ENCODE measurements at places on chromosomes 7 and 10.

- no peak for DNase-seq
Observed at GRCh38 chr10:66737241-66737640, 188.6 kb upstream of the LRRTM3 start.

DNA sequence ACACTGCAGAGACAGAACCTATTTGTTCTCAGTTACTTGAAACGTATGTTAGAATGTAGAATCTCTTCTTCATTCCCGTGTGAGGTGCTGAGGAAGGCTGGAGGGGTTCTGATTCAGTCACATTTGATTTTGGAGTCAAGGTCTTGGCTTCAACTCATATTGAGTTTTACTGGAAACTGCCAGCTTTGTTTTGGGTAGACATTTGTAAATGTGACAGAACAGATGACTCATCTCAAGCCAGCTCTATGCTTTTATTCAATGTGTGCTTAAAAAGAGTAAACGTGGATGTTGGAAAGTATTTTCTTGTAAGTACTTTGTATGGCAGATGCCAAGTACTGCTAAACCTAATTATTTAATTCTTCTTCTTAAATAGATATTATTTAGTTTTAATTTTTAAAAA, 780.8 kb upstream of the C7orf33 start:
- no peak for DNase-seq

DNA sequence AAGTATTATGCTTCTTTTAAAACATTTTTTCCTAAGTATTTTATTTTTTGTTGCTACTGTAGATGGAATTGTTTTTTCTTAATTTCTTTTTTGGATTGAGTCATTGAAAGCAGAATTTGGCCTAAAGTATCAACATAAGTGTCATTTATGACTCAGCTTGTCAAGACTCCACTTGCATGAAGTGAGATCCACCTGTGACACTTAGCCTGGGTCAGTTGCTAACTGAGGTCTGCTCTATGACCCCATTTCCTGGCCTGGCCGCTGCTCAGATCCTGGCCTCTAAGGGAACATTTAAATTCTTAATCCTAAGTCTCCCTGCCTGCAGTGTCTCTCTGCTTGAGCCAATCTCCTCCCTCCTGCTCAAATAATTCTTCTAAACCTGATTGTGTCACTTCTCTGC, 35.5 kb downstream of the TMEM270 start:
- DNase-seq: no peak

DNA sequence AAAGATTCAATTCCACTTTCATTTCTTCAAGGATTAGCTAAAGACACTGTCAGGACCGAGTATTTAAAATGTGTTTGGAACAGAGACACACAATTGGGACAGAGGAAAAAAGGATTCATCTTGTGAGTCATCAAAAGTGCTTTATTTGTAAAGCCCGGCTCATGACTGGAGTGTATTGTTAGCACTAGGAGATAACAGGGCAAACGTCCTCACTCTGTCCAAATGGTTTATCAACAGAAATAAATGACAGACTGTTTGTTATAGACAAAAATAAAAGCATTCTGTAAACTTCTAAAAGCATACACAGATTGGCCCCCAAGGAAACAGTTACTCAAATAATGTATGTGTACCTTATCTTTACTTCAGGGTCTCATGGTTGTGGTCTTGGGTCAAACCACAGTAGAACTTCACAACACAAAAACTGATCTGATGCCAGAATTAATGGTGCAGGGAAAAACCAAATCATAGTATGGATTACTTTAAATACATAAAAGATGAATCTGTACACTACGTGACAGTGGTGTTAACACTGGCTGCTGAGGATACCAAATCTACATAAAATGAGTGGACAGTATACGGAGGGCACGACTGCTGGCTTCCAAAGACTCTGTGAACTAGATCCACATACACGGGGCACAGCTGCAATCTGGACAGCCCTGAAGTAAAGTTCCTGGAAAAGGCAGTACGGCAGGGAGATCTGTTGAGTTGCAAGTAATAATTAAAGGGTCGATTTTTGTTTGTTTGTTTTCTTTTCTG, 179.4 kb downstream of the PIP4K2A start:
- no peak for DNase-seq

GRCh38 chr7:155206318-155207020, 91.2 kb upstream of the INSIG1 start:
- peak; percentile 43 for DNase-seq

DNA sequence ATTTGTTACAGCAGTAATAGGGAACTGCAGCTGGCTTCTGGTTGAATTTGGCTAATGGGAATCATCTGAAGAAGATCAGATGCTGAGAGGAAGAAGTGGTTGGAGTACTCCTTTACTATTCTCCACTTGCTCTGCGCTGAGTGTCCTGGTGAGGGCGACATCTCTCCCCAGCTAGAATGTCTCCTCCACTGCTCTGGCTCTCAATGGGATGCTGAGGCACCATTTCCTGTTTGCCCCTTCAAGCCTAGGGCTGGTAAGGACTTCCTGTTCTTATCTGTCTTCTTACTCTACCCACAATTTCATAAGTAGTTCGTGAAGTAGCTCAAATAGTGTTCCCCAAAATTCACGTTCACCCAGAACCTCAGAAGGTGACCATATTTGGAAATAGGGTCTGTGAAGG, 43.2 kb upstream of the TES start:
- no peak for DNase-seq

- DNase-seq: no peak
Observed at GRCh38 chr7:3778345-3778744, 477.3 kb downstream of the SDK1 start.

DNA sequence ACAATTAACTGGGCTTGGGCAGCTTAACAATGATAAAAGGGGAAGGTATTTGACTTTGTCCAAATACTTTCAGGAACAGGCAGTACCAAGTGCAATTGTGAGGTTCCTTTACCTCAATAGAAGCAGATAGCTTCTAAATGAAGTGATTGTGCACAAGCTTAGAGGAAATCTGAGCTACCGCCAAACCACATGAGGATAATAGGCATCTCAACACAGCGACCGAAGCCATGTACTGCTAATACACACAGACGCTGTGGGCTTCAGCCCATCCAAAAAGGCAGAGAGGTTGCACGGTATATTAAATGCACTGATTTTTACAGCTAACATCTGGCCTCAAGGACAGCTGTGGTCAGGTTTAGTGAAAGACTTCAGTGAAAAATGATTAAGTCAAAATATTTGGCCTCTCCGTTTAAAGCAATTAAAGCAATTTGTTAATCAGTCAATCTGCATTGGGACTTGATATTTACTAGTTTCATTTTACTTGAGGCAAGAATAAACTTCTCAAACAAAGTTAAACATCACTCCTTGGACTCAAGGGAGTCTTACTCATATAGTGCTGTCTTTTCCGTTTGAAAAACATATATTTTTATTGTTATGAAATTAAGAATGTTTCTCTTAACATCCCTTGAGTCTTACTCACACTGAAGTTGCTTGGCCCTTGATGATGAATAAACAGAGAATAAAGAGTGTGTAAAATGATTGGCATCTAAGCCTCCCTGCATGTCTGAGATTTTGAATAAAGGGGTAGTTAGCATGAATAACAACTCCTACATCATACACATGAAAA, 306.3 kb downstream of the C7orf25 start:
- no peak for DNase-seq

- no peak for DNase-seq
Observed at GRCh38 chr7:65371468-65371867, 2.2 kb upstream of the ZNF92 start.

- no peak for DNase-seq
Observed at GRCh38 chr10:60890811-60891210, 53.2 kb downstream of the RHOBTB1 start.

GRCh38 chr7:71120096-71120495, 11.8 kb upstream of the GALNT17 start:
- no peak for DNase-seq

DNA sequence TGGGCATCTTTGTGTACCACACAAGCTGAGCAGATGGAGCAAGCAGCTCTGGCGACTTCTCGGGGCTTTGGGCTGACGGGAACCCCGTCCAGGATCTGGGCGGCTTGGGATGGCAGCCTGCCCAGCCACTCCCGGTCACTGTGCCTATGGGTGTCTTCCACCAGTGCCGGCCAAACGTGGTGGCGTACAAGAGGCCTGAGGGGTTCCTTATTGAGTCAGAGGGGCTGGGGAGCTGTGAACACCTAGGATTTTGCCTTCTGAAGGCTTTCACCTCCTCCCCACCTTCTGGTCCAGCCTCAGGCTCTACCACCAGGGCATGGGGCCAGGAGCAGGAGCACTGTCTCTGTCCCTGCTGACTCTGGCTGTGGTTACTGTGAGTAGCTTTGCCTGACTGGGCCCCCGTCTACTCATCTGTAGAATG, 71.8 kb upstream of the PPIF start:
- DNase-seq: no peak

DNA sequence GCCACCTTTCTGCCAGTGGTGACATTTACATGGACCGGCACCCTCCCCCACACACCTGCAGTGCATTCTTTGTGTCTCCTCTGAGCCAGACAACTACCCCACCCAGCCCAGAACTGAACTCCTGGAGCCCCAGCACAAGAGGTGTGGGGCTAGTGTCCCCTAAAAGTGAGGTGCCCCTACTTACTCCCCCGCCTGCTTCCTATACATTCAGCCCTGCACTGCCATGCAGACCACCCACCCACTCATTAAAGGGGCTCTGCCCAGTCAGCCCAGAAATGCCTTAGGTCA, 1.9 kb downstream of the SAP25 start:
- no peak for DNase-seq

DNA sequence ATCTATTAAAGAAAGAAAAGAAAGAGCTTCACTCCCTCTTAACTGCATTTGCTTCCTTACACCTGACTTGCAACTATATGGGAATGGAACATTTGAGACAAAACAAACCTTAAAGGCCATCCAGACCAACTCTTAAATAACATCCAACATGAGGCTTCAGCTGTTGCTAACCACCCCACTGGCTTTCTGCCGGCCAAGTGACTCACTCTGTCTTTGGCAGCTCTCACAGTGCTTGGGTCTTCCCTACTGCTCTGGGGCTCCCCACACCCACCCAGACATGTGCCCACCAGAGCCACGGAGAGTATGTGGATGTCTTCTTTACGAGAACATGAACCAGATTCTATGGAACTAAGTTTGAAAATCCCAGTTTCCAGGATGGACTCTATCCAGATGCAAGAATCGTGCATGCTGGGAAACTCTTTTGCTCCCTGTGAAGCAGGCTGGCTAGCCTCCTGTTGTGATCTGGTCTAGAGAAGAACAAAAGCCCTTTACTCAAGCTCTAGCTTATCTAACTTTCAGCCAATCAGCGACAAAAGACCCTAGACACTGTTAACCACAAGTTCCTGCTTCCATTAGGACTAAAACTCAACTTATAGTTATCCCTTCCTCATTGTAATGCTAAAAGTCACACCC, 245.7 kb downstream of the TCERG1L start:
- DNase-seq: no peak

DNA sequence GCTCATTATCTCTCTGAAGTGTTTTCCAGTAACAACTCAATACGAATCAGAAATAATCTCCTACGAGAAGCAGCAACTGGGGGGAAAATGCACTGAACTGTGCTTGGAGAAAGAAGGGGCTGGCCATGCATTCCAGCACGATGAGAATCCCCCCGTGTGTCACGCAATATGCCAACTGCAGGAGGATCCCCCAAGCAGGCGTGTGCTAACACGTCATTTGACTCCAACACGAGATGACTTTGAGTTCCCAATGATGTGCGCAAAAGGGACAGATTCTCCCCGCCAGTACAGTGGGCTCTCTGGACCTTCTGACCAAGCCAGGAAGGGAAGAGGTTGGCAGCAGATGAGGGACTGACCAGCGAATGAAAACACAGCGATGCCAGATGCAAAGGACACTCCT, 105.5 kb downstream of the KCNMA1 start:
- DNase-seq: no peak

- DNase-seq: no peak
Observed at GRCh38 chr7:48106906-48107659, 18.0 kb downstream of the UPP1 start.

- peak; percentile 57 for DNase-seq
Observed at GRCh38 chr7:105215182-105215581, 173.5 kb downstream of the SRPK2 start.

GRCh38 chr7:156665101-156665500, 24.5 kb downstream of the RNF32 start:
- DNase-seq: no peak

DNA sequence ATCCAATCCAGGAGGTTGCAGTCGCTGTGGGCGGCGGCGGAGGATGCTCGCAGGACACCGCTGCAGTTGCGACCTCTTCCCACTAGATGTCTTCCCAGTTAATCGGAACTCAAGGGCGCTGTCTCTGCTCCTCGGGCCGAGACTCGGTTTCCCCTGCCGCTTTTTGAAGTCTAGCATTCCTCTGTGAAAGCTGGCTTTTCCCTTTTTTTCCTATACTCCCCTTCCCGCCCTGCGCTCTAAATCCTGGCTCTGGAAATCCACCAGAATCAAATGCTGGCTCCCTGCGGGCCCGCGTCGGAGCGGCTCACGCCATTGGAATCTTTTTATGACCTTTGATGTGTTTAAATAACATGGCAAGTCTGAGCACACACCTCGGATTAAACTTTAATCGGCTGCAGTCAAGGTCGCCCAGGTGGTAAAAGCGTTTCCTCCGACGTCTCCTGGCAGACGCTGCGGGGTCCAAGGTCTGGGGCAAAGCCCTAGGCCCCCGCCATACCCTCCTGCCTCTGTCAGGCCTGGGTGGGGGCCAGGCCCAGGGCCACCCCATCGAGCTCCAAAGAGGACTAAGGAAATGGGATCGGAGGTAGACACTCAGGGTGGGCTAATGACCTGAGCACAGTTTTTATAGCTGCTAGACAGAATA, 10.7 kb upstream of the HOXA13 start:
- no peak for DNase-seq

- no peak for DNase-seq
Observed at GRCh38 chr7:102223184-102223583, 63.5 kb upstream of the SH2B2 start.

GRCh38 chr7:99833289-99833877, 5.6 kb downstream of the CYP3A43 start:
- DNase-seq: no peak

DNA sequence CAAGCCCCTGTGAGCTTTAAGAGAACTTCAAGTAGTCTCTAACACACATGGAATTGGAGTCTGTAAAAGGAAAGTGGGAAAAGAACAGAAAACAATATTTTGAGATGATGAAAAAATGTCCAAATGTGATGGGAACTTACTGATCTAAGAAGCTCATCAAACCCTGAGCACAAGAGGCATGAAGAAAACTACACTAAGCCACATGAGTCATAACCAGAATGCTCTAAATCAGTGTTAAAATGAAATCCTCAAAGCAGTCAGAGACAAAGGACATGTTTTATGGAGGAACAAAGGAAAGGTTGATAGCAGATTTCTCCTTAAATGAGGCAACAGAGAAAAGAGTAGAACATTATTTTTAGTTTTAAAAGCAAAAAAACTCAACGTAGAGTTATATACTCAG, 37.2 kb downstream of the ZNF33A start:
- DNase-seq: peak; percentile 62

DNA sequence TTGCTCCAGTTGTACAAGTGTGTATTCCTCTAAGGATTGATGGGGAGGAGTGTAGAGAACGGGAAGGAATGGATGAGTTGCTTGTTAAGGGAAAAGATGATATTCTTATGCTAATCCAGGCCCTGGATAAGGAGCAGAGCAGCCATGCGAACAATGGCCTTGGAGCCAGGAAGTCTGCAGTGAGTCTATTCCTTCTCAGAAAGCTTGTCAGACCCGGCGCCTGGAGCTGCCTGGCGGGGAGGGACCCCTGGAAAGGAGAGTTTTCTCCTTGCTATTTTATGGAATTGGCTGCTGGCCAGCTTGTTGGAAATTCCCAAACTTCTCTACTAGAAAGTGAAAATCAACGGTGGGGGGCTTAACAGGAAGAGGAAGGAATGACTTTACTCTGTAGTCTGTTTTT, 89.1 kb downstream of the MMRN2 start:
- no peak for DNase-seq

- no peak for DNase-seq
Observed at GRCh38 chr7:17297243-17297642, 1.2 kb upstream of the AHR start.

GRCh38 chr10:113739577-113739976, 11.9 kb upstream of the PLEKHS1 start:
- no peak for DNase-seq
